ENCODE measurements at places on chromosomes 2 and 18.

GRCh38 chr2:167702227-167702626 is 545.2 kb downstream of the STK39 start:
- no peak for DNase-seq

DNA sequence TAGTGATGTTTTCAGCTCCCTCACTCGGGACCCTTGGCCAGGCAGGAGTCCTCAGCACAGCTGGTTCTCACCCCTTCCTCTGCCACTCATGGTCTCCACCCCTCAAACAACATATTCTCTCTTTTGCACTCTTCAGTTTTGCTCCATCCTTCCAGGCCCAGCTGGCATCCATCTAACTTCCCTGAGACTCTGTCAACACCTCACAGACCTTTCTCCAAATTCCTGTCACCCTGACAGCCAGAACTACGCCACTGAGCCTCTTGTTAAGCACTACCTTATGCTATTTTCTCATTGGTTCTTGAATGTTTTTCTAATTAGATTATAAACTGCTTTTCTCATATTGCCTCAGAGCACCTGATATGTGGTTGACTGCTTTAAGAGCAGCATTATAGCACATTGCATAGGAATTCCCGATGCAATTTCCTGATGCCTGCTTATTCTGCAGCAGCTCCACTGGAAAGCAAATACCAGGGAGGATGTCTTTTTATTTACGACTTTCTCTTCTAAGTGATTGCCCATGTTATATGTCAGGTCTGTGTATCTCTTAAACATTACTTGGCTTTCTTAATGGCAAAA is 12.4 kb upstream of the INO80C start:
- DNase-seq: no peak

- DNase-seq: no peak
These were observed 23.5 kb downstream of the LRRTM1 start for GRCh38 chr2:80281049-80281448.

DNA sequence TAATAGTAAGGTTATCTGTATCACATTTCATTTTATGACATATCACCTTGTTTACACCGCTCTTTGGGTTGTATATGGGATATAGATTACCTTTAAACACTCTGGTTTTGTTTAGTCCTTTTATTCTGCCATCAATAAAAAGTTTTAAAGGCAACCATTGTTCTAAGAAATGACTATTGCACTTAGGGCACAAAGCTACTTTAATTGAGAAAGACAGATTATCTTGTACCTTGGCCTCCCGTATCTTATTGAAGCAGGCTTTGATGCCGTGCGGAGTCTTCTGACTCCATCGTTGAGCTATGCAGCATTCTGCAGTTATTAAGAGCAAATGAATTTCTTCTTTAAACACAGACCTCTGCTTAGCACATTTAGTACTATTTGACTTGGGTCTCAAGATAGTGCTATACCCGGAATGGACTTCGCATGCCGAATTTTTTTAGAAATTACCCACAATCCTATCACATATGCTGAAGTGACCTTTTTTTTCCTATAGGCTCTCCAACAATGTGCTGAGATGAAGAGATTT is 16.7 kb downstream of the PKDCC start:
- DNase-seq: no peak

- no peak for DNase-seq
These were observed 47.6 kb upstream of the TTC39C start for GRCh38 chr18:23966909-23967308.

DNA sequence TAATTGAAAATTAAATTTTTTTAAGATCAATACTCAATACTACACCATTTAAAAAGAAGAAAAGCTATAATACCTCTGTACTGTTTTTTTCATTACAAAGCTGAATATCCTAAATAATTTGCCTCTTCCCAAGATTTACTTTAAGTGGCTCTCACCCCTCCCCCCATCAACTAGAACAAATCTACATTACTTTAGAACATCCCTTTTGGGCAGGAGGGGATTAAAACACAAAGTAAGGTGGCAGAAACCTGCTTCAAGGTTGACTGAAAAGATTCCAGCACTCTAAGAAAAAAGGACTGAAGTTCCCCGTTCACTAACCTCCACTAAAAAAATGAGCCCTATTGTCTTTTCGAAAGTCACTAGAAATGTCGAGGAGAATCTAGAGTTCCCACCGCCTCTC is 42.3 kb downstream of the SLC38A11 start:
- DNase-seq: no peak

DNA sequence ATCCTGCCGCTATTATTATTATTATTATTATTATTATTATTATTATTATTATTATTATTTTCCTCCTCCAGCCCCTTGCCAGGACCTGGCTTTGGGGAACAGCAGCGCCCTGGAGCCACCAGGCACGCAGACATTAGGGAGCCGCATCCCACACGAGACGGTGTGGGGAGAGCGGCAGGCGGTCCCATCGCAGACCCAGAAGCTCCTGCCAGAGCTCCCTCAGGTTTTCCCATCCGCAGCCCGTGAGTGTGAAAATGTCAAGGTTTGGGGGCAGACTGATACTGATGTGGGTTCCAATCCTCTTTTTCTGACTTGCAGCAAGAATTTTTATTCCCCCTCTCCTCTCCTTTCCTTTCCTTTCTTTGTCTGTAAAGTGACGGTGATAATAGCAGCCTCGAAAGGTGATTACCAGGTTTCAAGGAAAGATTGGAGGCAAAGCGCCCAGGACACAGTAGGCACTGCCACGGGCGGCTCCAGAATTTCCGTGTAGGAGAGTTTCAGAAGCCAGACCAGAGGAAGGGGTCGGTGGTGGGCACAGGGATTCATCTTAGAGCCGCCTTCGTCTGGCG is 816 bp downstream of the SCTR start:
- DNase-seq: no peak

GRCh38 chr2:126795656-126796055 is 103.0 kb upstream of the TEX51 start:
- no peak for DNase-seq

DNA sequence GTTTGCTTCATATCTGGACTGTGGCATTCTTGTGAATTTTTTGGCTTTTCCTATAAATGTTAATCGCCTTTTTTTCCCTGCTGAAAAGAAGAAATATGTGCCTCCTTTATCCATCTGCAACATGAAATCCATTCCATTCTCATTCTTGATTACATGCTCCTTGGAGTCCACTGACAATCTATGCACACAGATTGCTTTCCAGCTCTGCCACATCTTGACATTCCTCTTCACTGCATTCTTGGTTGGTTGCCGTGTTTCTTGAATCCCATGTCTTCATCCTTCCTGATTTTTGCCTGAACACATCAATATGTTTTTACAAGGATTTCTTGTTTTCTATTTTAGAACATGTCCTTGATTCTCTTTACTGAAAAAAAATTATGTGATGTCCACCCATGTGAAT is 26.7 kb upstream of the BIRC6 start:
- no peak for DNase-seq

- DNase-seq: no peak
These were observed 114.1 kb downstream of the CRIM1 start for GRCh38 chr2:36469710-36470109.

DNA sequence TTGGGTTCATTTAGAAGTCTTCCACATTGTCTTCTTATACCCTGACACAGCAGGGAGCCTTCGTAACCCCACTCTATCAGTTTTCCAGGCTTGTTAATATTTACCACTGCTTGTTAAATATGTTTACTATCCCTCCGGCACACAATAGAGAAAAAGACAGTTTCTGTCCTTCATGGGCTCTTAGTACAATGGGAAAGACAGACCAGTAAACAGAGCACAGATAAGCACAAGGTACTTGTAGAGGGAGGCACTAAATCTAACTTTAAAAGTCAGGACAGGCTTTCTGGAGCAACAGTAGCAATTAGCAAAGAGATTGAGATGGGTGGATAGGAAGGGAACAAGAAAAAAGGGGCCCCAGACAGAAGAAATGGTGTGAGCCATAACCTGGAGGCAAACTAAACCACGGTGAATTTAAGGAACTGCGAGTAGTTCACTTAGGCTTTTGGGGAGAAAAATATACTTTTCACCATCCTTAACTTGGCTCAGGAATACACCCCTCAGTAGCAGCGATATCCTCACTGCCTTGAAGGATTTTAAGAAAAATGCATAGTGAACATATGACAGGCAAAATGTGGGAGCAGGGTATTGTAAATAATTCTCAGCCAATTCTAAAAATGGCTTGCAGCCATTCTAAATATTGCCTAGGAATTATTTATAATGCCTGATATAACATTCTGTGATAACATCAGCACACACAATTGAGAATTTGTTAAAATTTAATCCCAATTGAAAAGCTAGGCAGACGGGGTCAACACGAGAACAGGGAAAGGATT is 383.7 kb downstream of the CDH2 start:
- DNase-seq: no peak

DNA sequence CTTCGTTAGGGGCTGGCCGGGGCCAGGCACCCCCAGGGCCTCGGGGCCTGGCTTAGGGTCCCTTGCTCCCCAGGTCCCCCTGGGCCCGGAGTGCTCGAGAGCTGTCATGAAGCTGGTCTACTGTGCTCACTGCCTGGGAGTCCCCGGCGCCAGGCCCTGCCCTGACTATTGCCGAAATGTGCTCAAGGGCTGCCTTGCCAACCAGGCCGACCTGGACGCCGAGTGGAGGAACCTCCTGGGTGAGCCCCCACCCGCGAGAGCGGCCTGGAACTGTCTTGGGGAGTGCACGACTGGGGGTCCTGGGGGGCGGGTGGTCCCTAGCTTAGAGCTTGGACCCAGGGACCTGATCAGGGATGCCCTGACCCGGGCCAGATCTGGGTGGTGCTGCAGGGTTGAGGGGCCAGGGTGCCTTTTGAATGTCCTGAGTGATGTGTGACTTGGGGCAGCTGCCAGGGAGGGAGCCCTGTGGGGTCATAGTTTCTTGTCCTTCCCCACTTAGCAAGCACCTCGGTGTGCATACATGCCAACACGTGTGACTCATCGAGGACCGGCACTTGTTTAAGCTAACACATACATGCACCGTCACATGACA is 27.9 kb downstream of the GPC1 start:
- DNase-seq: no peak

DNA sequence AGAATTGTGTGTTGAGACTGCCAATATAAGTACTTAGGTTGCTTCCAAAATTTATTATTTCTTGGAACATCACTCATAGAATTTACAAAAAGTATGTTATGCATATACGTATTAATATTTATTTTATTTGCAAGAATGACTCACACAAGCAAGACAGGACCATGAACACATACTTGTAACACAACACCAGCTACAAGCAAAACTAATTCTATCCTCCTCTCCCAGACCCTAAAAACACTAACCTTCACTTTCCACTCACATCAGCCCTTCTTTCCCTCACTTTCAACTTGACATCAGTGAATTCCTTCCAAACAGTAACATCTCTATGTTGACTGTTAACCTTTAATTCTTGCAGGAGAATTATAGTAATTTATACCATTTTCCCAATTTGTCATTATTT is 24.3 kb downstream of the OSBPL1A start:
- DNase-seq: no peak

GRCh38 chr2:120674246-120675170 is 61.2 kb upstream of the GLI2 start:
- no peak for DNase-seq

- no peak for DNase-seq
These were observed 344.5 kb upstream of the LRATD1 start for GRCh38 chr2:14288016-14288415.

Measured in activated effector memory CD4-positive, alpha-beta T cell treated with Interleukin-2 at 50 U/mL for 16 hours (primary cell).